ENCODE measurements at places on chromosomes 11 and 22. TPM values are rescaled to one million over a fixed set of nuclear protein-coding genes. Genes with fewer than 3 reads are reported as not detected.
A peak's percentile ranks its signal among the peaks of the same experiment; 100 is the strongest.

DNA sequence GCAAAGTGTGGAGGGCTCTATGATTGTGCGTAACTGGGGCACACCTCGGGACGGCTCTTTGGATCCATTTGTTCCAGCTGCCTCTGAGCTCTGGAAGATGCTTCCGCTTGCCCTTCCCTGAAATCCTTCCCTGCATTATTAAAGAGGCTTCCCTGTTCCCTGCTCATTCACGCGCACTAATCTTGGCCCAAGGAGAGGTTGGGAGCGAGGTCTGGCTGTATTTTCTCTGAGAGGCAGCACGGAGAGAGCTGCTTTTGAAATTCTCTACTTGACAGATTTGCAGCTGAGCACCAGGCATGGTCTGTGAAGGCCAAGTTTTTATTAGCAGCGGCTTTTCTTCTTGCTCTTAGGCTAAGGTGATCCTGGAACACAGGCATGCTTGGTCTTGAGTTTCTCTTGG is 94.8 kb upstream of the NTM start:
- no peaks in the 10 kb centered on the region for H3K4me1 ChIP-seq
- no peak overlapping the region for H3K27ac ChIP-seq
- H3K36me3 ChIP-seq = no peaks in the 10 kb centered on the region
- no peaks in the 10 kb centered on the region for H3K27me3 ChIP-seq
- DNase-seq = no peak
- H3K4me3 ChIP-seq = no peak overlapping the region

GRCh38 chr11:34787895-34788294 is 128.3 kb downstream of the APIP start:
- DNase-seq = no peak
- H3K36me3 ChIP-seq = no peaks in the 10 kb centered on the region
- no peaks in the 10 kb centered on the region for H3K27me3 ChIP-seq
- H3K4me3 ChIP-seq = no peak overlapping the region
- no peak overlapping the region for H3K27ac ChIP-seq
- peaks cover 15% of the 10 kb centered on the region for H3K4me1 ChIP-seq

PDE2A gene
- total RNA-seq = 1.4 TPM

FAM181B gene
- total RNA-seq = not detected

- H3K36me3 ChIP-seq = no peaks in the 10 kb centered on the region
- no peaks in the 10 kb centered on the region for H3K27me3 ChIP-seq
- H3K4me1 ChIP-seq = peaks cover 54% of the 10 kb centered on the region
- H3K27ac ChIP-seq = peak overlapping the region; percentile 96
These were observed 1.3 kb downstream of the PACSIN2 start for GRCh38 chr22:43013355-43014315.

BATF2 gene
- 0.79 TPM for total RNA-seq

DNA sequence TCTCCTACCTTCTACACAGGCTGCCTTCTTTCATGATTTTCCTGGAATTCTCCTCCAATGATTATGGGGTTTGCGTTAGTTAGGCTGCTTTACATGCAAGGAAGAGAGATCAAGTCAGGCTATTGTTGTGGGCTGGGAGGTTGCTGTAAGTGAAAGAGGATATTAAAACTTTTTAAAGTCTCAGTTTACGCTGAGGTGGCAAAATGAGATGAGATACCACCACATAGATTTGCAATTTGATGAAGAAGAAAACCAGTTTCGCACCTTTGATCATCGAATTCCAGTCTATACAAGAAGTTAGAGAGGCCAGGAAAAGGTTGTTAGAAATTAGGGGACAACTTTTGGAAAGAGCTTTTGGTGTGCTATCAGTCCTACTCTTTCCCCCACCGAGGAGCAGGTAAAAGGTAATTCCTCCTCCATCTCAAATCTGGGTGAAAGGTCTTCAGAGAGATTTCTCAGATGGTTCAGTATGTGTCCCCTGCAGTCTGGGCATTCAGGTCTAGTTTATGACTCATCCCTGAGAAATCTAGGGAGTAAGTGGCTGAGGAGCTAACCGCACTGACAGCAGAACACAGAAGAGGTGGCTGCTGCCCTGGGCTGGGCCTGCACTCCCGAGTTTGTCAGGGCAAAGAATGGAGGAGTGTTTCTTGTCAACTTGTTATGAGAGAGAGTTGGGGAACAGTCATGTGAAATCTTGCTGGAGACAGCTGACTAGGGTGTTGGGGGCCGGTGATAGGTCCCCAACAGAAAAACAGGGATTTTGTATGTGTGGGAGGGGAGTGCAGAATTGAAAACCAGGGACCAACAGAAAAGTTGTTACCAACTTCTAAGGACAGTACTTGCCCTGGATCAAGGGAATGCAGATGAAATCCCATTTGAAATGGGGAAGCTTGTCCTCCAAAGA is 34.7 kb downstream of the CCDC83 start:
- no peaks in the 10 kb centered on the region for H3K27me3 ChIP-seq
- no peaks in the 10 kb centered on the region for H3K36me3 ChIP-seq
- peak; percentile 73 for DNase-seq
- no peak overlapping the region for H3K4me3 ChIP-seq

DNA sequence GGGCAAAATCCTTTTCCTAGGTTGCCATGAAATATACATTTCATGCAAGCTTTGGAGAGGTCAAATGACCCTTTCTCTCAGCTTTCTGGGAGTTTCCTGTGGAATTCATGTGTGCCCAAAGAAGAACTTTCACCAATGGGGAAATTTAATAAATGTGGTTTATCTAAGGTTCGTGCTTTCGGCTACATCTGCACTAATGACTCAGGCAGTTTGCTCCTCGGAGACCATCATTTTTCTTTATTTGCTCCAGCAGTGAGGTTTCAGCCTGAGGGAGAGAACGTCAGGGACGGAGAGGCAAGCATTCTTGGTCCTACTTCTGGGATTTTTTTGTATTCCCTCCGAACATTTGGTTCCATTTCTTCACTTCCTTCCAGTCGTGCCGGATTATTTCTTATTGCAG is 85.2 kb downstream of the FLI1 start:
- no peak for DNase-seq
- H3K4me1 ChIP-seq = no peaks in the 10 kb centered on the region
- H3K27me3 ChIP-seq = no peaks in the 10 kb centered on the region
- no peak overlapping the region for H3K4me3 ChIP-seq
- H3K36me3 ChIP-seq = no peaks in the 10 kb centered on the region
- no peak overlapping the region for H3K27ac ChIP-seq

DNA sequence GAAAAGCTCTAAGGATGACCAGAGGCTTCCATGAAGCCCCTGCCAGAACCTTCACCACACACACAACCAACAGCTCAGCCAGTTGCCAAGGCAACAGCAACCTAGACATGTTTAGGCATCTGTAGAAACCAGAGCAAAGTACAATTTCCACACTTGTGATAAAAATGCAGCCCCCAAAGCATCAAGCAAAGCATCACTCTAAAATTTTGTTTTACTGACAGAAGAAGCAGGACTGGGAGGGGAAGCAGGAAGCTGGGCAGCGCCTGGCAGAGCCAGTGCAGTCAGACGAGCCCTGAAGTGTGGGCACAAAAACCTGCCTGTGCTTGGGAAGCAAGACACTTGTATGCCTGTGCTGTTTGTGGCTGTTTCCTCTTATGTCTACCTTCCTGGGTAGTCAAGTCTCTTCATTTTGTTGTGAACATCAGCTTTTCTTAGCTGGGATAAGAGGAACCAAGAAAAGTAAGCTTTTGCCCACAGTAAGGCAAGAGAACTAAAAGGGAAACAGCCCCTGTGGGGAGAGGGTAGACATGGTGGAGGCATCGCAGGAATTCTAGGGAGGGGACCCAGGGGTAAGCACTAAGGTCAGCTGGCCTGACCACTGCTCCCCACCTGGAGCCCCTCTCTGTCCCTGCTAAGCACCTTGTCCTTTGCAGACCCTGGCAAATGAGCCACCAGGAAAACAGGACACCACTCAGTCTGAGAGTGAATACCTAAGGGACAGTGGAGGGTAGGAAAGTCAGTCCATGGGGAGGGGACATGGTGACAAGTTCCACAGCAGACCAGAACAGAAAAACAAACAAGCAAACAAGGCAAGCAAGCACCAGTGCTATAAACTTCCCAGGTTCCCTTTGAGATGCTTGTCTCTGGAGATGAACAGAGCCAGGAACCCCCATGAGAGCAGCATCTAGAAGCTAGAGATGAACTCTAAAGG is 13.4 kb downstream of the PACSIN2 start:
- DNase-seq = no peak
- peak overlapping the region; percentile 85 for H3K27ac ChIP-seq
- no peaks in the 10 kb centered on the region for H3K36me3 ChIP-seq
- no peaks in the 10 kb centered on the region for H3K27me3 ChIP-seq
- peaks cover 78% of the 10 kb centered on the region for H3K4me1 ChIP-seq
